ENCODE measurements at places on chromosomes 4 and X.
A peak's percentile ranks its signal among the peaks of the same experiment; 100 is the strongest.

- no peak for DNase-seq
These were observed 50.0 kb downstream of the IQCM start for GRCh38 chr4:149765630-149766029.

DNA sequence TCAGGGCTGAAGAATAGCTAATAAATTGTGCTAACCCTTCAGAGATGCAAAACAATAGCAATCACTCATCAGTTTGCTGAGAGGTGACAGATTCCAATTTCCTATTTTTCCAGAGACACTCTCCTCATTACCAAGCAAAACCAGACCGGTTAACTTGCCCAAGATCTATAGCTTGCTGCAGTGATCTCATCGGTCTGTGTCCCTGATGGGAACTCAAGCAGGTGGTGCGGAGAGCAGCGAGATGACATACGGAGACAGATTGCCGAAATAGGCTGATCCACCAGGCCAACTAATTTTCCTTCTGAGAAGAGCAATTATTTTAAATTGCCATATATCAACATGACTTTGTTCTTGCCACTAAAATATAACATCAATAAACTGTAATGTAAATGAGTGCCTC lies 10.5 kb upstream of the DCHS2 start:
- no peak for DNase-seq

GRCh38 chr4:2948895-2949781 lies 14.1 kb downstream of the NOP14 start:
- no peak for DNase-seq

- DNase-seq, result no peak
These were observed 79.1 kb downstream of the ANKRD50 start for GRCh38 chr4:124633285-124633941.

DNA sequence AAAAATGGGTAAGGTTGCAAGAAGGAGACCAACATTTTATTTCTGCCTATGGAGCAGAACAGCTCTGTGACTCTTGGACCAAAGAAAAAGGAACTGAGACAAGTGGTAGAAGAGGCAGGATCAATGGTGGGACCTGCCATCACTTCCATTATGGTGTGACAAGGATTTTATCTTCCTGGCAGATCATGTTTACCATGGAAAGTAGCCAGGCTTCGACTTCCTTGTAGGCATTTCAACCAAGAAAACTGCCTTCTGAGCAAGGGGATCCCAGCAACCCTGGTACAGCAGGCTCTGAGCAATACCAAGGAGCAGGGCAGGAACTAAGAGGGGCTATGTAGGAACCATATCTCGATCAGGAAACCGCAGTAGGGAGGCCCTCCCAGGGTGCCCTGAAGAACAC lies 317.4 kb downstream of the IQCM start:
- DNase-seq, result no peak

- no peak for DNase-seq
These were observed 288.0 kb upstream of the ATOH1 start for GRCh38 chr4:93540562-93540961.

GRCh38 chrX:35444671-35445355 lies 353.3 kb upstream of the MAGEB16 start:
- no peak for DNase-seq

DNA sequence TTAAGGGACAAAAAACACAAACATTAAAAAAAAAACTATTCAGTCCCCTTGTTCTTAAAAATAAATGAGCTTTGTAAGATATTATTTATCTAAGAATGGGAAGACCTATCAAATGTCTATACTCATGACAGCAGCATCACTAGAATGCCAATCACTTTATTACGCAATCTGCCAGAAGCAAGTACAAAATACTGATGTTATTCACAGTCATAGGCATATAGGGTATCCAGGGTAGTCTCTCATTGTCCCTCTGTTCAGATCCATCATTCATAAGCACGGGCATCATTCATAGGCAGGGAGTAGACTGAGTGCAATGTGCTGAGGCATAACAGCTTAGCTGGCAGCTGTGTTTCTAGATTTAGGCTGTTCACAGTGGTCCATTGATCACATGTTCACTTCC lies 109.1 kb downstream of the EPHA5 start:
- no peak for DNase-seq

DNA sequence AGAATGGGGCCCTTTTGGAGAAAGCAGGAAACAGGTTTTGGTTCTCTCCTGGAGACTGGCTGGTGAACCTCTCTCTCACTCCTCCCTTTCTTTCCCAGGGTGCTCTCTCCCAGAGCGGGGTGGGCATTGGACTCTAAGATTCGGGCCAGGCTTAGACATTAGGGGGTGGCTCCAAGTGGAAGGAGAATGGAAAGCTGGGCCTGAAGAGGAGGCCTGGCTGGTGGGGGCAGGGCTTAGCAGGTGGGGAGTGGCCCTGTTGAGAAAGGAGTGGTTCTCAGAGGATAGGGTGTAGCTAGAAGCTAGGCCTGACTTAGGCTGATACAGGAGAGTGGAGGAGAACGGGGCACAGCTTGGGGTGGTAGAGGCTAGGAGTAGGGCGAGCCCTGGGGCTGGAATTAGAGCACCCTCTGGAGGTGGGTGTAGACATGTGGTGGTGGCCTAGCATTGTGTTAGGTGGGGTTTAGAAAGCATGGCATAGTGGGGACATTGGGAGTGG lies 5.7 kb downstream of the PLP2 start:
- DNase-seq, result no peak

DNA sequence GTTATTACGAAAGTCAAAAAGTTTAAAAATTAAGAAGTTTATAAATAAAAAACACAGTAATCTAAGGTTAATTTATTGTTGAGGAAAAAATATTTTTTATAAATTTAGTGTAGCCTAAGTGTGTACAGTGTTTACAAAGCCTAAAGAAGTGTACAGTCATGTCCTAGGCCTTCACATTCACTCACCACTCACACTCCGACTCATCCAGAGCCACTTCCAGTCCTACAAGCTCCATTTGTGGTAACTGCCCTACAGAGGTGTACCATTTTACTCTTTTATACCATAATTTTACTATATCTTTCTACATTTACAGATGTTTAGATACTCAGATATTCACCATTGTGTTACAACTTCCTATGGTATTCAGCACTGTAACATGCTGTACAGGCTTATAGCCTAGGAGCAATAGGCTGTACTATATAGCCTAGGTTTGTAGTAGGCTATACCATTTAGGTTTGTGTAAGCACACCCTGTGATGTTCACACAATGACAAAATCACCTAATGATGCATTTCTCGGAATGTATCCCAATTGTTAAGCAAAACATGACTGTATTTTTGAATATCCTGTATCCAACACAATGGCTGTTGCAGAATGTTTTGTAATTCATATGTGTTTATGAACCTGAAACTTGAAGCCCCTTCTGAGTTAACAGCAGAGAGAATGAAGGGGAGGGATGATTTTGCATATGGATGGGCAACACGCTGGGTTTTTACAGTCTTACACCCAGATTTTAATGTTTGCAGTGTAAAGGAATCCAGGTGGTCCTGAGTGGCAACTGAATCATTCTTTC lies 3.1 kb downstream of the PPBP start:
- DNase-seq, result no peak

- no peak for DNase-seq
These were observed 1071.8 kb downstream of the FAT4 start for GRCh38 chr4:126386512-126386911.

- peak; percentile 59 for DNase-seq
These were observed at the start of gene ARMCX1 for GRCh38 chrX:101550362-101550750. ARMCX1 (plus strand) TSS chrX:101550547; CDS start chrX:101552931, 2,384 bp downstream.

DNA sequence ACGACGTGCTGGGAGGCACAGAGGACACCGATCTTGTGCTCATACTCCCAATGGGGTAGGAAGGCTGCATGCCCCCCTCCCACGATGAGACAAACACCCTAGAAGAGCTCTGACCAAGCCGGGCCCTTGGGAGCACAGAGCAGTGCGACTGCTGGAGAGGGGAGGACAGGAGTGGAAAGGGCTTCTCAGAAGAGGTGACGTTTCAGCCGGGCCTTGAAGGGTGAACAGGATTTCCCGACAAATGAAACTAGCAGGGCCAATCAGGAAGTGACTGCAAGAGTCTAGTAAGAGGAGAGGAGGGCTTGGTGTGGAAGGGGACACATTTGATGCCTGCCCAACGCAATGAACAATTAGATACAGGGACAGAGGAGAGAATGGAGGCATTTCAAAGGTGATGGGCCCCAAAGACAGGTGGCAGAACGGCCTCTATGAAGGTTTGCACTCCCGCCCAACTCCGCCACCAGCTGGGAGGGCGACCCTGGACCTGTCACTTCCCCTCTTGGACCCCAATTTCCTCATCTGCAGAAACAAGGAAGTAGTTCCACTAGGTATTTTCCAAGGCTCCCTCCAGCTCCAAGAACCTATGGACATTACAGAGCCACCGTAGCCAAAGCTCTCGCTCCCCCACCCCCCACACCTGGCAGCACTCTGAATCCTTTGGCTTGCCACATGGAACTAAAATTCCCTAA lies 3.9 kb downstream of the HCFC1 start:
- DNase-seq, result no peak

DNA sequence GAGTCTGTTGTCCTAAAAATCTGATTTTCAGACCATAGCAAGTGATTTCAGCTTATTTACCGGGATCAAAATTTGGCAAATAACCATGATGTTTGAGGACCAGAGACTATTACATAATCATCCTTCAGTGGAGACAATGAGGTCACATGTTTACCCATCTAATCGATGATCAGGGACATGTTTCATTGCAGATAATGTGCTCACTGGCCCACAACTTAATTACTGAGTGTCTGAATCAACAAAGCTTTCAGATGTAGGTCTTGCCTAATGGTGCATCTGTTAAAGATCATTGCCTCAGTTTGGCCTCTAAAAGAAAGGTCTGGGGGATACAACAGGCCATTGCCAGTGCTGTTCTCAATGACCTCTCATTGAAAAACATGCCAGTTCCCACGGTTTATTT lies 42.8 kb upstream of the KLHL34 start:
- no peak for DNase-seq

GRCh38 chrX:96770315-96770714 lies 85.7 kb downstream of the DIAPH2 start:
- DNase-seq, result no peak

DNA sequence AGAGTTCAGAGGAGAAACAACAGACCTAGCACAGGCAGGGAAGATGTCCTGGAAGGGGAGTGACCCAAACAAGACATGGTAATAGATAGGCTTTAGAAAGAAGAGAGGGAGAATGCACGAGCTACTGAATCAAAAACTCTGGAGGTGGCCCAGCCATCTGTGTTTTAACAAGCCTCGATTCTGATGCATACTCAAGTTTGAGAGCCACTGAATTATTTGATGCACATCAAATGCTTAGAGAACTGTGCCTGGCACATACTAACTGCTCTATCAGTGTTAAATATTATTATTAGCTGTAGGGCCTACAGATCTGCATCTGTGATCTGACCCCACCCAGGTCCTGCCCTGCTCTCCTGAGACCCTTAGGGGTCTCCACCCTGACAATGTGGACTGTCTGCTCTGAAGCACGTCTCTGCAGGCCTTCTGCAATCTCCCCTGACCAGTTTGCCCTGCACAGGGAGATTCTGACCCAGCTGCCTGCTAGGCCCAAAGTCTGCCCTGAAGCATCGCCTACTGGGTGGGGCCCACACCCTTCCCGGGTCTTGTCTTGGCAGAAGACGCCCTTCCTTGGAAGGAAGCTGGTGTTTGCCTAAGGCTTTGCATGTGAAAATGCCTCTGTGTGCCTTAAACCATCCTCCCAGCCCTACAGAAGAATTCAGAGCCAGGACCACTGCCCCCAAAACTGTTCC lies 201.5 kb upstream of the KLF3 start:
- DNase-seq, result no peak

GRCh38 chr4:182807767-182808548 lies 109.2 kb downstream of the DCTD start:
- no peak for DNase-seq

GRCh38 chr4:17063888-17064287 lies 165.4 kb upstream of the LDB2 start:
- DNase-seq, result no peak

DNA sequence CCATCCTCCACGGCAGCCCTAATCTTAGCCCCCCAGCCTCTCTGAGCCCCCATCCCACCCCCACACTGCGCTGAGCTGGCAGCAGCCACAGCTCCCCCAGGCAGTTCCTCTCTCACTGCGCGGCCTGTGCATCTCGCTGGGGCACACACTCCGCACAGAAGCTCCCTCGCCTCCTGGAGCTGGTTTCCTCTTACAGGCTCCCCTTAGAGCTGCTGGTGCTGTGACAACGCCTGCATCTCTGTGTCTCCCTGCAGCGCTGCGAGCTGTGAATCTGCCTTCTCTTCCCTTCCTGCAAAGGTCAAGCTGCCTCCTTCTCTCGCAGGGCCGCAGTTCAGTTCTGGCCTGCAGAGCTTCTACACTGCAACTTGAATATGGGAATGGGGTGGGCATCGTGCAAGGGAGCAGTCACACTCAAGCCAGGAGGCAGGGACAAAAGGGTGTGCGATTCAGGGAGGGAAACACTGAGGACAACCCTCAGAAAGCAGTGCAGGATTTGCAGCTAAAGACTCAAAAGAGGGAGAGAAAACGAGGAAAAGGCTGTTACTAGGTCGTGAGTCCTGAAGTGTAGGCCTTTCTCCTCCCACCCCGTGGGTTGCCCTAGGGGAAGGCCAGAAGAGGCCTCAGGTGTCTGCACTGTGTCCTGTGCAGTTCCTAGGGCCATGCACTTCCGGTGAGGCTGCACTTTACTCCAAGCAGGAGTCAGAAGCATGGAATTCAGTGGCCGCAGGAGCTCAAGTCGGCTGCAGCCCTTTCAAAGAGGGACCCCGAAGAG lies 87.0 kb downstream of the BCOR start:
- DNase-seq, result no peak

DNA sequence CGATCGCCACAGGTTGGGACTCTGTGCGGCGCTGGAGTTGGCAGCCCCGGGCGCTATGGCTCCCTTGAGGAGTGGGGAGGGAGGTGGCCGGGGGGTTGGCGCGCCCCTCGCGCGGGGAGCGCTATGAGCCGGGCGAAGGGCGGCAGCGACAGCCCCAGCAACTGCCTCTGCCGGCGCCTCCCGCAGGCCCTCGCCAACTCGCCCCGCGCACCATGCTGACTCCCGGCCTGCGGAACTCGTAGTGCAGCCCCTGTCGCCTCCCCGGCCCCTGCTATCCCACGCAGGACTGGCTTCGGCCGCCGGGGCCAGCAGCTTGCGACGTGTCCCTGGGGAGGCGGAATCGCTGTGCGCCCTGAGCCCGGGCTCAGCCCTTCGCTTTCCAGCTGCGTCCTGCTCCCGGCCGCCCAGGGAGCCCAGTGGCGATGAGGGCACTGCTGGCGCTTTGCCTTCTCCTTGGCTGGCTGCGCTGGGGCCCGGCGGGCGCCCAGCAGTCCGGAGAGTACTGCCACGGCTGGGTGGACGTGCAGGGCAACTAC lies 415 bp downstream of the SHISA3 start:
- no peak for DNase-seq

DNA sequence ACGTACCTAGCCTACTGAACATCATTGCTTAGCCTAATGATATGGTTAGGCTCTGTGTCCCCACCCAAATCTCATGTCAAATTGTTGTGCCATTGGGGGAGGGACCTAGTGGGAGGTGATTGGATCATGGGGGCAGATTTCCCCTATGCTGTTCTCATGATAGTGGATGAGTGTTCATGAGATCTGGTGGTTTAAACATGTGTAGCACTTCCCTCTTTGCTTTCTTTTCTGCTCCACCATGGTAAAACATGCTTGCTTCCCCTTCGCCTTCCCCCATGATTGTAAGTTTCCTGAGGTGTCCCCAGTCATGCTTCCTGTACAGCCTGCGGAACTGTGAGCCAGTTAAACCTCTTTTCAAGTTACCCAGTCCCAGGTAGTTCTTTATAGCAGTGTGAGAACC lies 102.6 kb downstream of the RAPGEF2 start:
- DNase-seq, result no peak
